Stomach (tissue), 19 donors: ENCODE measurements at places on chromosomes 1 and 21. TPM values are rescaled to one million over a fixed set of nuclear protein-coding genes. Genes with fewer than 3 reads are reported as not detected.

The AADACL4 gene
- polyA plus RNA-seq = not detected

The CRYZ gene
- polyA plus RNA-seq = 14.2 TPM

The CD164L2 gene
- 1.5 TPM for polyA plus RNA-seq

The DPT gene
- polyA plus RNA-seq = 60.3 TPM

The C1orf210 gene
- polyA plus RNA-seq = 34.4 TPM

The PCSK9 gene
- 2.6 TPM for polyA plus RNA-seq

The FNDC5 gene
- polyA plus RNA-seq = 9.9 TPM

The RGS8 gene
- polyA plus RNA-seq = not detected

The SPATA45 gene
- not detected for polyA plus RNA-seq

- DNase-seq = no peak
Measured at GRCh38 chr1:200706111-200706814, 32.4 kb upstream of the CAMSAP2 start.

- DNase-seq = no peak
Measured at GRCh38 chr1:41022424-41022823, 899 bp upstream of the SLFNL1 start.

GRCh38 chr1:2946291-2946690 is 75.0 kb upstream of the ACTRT2 start:
- no peak for DNase-seq

- DNase-seq = no peak
Measured at GRCh38 chr1:112431038-112431437, 35.0 kb downstream of the CTTNBP2NL start.

GRCh38 chr1:239575113-239575512 is 188.7 kb downstream of the CHRM3 start:
- DNase-seq = no peak

- DNase-seq = no peak
Measured at GRCh38 chr21:41052820-41053555, 115.0 kb upstream of the BACE2 start.

DNA sequence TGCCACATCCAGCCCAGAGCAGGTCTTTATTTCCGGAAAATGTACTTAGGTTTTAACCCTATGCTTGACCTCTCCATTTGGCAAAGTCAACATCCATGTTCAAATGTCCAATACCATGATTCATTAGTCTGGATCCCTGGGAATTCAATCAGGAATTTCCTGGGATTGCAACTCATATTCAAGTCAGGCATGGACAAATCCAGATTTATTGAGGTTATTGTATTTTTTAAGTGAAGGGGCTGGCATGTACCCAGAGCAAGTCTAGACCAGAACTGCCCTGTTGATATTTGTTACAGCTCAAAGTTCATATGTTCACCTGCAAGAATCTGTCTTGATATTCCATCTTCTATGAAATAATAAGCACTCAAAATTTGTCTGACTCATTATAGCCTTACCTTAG is 521.1 kb downstream of the ADGRL2 start:
- DNase-seq = no peak

GRCh38 chr1:109370712-109371340 is 26.9 kb downstream of the SORT1 start:
- DNase-seq = no peak

DNA sequence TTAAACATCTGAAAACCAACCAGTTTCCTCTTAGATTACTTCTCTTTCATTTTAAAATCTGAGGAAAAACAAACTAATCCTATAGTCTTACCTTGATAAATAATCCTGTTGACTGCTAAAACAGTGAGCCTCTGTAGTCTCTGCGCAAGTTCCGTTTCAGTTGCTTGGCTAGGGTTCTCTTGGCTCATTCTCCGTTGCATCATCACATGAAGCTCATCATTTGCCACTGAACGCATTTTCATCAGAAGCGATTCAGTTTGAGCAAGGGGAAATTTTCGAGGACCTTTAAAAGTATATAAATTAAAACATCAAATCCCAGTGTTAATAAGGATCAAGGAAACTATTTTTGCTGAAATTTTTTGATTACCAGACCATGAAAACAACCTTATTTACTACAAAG is 96.7 kb upstream of the GNG4 start:
- no peak for DNase-seq

- no peak for DNase-seq
Measured at GRCh38 chr1:19476450-19477190, 8.7 kb downstream of the CAPZB start.

GRCh38 chr1:1181129-1181937 is 7.7 kb downstream of the TTLL10 start:
- peak; percentile 1 for DNase-seq

GRCh38 chr1:21069549-21069948 is 107.1 kb downstream of the EIF4G3 start:
- DNase-seq = no peak

- DNase-seq = no peak
Measured at GRCh38 chr1:77706321-77706720, 23.9 kb upstream of the ZZZ3 start.

DNA sequence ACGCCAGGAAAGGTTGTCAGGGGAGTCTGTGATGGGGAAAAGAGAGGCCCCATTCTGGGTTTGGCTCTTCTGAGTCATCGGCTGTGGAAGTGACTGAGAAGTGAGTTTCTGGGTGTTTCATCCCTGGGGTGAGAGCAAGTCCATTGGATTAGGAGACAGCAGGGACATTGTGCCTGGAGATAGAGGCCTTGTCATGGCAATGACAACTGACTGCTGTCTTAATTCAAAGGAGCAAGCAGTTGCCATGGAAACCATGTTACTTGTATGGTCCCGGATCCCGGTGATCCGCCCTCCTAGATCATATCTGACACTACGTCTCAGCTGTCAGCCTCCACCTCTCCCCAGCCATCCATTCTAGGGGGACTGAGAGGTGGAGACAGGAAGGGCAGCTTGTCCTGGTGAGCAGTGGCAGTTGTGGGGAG is 34.4 kb downstream of the KIAA0040 start:
- no peak for DNase-seq

DNA sequence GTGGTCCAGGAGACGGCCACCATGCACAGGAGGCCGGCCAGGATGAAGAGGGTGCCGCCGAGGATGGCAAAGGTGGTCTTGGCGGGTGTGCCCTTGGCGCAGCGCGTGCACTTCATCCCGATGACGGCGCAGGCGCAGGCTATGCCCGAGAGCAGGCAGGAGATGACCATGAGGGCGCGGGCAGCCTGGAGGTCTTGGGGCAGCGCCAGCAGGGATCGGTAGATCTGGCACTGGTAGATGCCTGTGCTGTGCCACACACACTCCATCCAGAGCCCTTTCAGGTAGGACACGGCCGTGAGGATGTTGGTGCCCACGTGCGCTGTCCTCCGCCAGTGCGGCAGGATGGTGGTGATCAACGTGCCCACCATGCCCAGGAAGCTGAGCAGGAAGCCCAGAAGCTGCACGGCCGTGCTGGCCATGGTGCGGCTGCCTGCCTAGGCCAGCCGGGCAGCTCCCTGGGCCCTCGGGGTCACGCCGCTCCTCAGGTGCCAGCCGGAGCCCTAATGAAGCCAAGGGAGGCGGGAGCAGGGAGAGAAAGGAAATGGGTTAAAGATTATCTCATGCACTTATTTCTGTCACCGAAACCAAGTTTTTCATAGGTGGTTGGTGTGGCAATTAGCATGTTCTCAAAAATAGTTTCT is 18.5 kb downstream of the CLDN14 start:
- DNase-seq = no peak

GRCh38 chr1:27872059-27872801 is at the start of gene THEMIS2:
THEMIS2 (plus strand) TSS chr1:27872544; CDS start chr1:27872572, 28 bp downstream.
- peak; percentile 82 for DNase-seq

DNA sequence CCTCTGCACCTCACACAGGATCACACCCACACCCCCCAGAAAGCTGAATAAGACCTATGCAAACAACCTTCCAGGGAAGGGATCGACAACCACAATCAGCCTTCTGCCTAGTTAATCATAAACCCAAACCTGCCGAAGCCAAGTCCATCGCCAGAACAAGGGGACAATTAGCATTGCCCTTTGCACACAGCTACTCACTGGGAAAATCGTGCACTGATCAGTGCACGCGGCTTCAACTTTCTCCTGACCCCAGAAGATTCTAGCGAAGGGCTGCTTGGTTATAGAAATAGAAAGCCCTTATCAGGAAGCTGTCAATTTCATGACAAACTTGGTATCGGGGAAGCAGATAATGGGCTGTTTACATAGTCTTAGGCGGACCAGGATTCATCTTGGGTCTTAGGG is 29.5 kb downstream of the RUNX1 start:
- peak; percentile 75 for DNase-seq

GRCh38 chr1:180155182-180155682 is 563 bp downstream of the QSOX1 start:
- DNase-seq = no peak

DNA sequence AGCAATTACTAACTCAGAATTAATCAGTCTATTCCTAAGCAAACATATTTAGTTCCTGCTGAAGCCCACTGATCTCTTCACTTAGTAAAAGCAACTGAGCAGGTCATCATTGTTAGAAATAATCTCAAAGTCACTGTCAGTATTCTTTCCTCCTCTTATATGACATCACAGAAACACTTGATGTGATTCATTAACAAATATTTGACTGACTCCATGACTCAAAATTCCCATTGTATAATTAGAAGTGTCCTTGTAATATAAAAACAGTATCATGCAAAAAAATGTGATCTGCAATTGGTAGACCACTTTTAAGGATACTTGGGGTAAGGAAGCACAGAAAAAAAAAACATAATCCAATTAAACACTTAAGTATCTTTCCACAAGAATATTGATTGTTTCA is 194.4 kb downstream of the DPYD start:
- DNase-seq = no peak
